Right atrium auricular region (tissue), 2 donors: ENCODE measurements at places on chromosomes 16 and 17. TPM values are rescaled to one million over a fixed set of nuclear protein-coding genes. Genes with fewer than 3 reads are reported as not detected.

DNA sequence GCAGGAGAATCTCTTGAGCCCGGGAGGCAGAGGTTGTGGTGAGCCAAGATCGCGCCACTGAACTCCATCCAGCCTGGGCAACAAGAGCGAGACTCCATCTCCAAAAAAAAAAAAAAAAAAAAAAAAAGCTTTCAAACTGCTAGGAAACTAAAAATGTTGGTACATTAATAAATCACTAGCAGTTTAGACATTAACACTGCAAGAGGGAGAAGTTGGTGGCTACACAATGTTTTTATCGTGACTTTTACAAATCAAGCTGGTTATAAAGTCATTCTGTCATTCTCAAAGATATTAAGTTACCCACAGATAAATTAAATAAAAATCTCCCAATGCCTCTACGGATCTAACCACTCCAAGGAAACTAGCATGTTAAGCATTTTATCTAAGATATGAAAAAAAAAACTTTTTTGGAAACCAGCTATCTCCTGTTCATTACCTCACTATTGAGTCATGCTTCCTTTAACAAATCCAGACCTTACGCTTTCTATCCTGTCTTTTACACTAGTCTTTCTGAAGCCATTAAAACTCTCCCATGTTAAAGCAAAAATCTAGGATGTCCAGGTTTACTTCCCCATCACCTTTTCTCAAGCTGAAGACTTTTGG is 85.9 kb upstream of the SMURF2 start:
- DNase-seq, result no peak

GRCh38 chr16:26840691-26841090 is 226.0 kb upstream of the C16orf82 start:
- DNase-seq, result peak; percentile 28

DNA sequence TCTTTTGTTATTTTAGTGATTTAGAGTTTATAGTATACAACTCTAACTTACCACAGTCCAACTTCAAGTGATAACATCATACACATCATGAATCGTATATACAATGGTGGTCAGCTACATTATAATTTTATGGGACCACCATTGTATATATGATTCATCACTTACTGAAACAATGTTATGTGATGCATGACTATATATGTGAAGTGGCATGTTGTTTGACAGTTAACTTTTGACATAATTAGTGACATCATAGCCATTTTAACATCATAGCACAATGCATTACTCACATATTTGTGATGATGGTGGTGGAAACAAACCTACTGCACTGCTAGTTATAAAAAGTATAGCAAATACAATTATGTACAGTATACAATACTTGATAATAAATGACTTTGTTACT is 21.9 kb downstream of the DYNLL2 start:
- DNase-seq, result no peak

- no peak for DNase-seq
Measured at GRCh38 chr17:27882162-27882840, 10.9 kb downstream of the LYRM9 start.

DNA sequence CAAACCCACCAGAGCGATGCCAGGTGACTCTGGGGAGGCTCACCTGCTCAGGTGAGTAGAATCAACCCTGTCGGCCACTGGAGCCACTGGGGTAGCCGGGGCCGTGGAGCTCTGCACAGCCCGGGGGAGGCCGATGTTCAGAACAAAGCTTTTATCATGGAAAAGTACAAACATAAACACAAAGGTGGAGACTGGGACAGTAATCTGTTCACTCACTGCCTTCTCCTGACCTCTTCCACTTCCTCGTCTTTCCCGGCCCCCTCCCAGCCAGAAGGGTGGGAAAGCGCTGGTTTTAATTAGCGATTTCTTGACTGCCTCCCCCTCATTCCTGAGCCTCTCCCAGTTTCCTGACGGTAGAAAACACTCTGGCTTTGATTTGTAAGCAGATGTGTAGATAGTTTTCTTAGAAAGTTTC is 9.8 kb upstream of the TEX19 start:
- DNase-seq, result no peak

- no peak for DNase-seq
Measured at GRCh38 chr17:29573558-29573869, 5.0 kb downstream of the TP53I13 start.

- DNase-seq, result no peak
Measured at GRCh38 chr17:67053438-67054000, 9.2 kb downstream of the CACNG1 start.

DNA sequence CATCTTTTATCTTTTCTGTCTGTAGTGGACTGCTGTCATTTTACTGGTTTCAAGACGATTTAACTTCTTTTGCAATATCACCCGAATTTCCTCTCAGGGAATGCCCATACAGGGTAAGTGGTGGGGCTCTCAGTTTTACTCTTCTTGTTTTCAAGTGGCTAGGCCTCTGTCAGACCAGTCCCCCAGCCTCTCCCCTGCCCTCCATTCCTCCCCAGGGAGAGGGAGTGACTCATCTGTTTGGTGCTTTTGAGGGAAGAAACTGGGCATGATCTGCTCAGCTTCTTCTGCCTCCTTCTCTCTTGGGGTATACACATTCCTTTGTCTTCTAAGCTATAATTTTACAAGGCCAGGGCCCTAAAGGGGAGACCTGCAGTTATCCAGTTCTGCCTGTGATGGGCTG is 332.0 kb downstream of the CBLN1 start:
- DNase-seq, result no peak

- DNase-seq, result no peak
Measured at GRCh38 chr16:89491238-89491869, 993 bp upstream of the ANKRD11 start.

GRCh38 chr16:46962629-46963028 is 10.8 kb downstream of the DNAJA2 start:
- DNase-seq, result no peak

GRCh38 chr17:50634915-50635731 is 442 bp downstream of the ABCC3 start:
- no peak for DNase-seq

GRCh38 chr17:77076124-77076830 is 64.5 kb upstream of the SEC14L1 start:
- DNase-seq, result no peak

DNA sequence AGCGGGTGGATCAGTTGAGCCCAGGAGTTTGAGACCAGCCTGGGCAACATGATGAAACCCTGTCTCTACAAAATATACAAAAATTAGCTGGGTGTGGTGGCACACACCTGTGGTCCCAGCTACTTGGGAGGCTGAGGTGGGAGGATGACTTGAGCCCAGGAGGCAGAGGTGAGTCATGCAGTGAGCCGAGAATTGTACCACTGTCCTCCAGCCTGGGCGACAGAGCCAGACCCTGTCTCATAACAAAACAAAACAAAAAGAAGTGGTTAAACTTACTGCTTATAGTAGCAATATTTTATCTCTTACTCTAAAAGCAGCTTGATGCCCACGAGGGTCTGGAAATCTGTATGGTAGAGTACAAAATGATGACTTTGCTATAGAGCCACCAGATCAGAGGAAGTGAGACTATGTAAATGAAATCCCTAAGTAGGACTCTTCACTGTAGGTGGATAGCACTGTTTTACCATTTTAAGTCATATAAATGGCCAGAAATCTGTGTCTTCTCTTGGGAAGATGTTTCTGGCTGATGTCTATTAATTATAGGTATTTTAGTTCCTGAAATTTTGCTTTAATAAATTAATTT is 60.4 kb upstream of the MRC2 start:
- no peak for DNase-seq

DNA sequence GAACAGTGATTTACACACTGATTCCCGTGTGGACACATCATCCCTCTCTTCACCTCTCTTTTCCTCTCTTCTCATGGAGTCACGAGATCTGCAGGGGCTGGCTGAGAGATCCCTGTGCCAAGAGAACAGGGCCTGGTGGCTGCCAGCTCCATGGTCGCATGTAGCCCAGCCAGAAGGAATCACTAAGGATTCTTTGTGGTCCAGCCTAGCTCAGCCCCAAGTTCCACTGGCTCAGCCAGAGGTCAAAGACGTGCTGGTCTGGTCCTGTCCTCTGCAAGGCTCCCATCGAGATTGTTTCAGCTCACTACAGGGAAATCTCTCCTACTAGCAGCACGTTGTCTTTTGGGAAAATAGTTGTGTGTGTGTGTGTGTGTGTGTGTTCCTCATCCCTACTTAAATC is 66.4 kb downstream of the NDEL1 start:
- no peak for DNase-seq

- DNase-seq, result no peak
Measured at GRCh38 chr17:32283745-32284201, 18.1 kb downstream of the RHBDL3 start.

DNA sequence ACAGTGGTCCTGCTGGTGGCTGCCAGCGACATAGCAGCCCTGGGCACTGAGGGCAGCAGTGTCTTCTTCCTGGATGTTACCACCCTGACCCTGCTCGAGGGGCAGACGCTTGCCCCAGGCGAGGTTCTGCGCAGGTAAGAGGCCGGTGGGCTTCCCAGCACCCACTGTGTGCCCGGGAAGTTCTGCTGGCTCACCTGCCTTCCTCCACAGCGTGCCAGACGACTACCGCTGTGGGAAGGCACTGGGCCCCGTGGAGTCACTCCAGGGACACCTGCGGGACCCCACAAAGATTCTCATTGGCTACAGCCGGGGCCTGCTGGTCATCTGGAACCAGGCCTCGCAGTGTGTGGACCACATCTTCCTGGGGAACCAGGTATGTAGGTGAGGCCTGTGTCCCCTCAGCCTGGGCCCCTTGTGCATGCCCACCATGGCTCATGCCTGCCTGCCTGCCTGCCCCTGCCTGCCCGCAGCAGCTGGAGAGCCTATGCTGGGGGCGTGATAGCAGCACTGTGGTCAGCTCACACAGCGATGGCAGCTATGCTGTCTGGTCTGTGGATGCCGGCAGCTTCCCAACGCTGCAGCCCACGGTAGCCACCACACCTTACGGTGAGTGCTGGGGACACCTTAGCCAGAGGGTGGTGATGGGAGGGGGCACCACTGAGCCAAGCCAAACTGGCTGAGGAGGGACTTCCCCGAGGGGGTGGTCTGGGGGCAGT is 8.5 kb downstream of the LLGL1 start:
- no peak for DNase-seq

DNA sequence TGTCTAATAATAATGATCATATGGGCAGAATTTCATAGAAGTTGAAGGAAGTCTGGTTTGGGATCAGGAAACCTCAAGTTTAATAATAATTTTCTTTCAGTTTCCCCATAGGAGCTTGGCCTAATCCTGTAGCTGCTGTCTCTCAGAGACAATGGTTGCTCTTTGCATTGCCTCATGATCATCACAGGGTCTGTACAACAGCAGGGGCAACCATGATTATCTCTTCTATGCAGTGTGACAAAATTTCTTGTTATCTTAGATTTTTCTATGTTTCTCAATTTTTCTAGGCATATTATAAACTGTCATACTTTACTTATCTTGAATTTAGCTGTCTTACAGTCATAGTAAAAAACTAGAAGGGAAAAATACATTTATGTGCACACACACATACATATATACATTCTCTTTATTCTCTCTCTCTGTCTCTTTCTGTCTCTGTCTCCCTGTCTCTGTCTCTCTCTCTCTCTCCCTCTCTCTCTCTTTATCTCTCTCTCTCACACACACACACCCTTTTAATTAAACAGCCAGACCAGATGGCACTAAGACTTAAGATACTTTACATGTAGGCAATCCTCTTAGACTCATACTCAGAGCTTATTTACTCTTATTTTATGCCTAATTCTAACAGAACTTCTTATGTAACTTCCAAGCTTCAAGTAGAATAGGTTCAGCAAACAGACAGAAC is 30.5 kb downstream of the SMIM36 start:
- no peak for DNase-seq

DNA sequence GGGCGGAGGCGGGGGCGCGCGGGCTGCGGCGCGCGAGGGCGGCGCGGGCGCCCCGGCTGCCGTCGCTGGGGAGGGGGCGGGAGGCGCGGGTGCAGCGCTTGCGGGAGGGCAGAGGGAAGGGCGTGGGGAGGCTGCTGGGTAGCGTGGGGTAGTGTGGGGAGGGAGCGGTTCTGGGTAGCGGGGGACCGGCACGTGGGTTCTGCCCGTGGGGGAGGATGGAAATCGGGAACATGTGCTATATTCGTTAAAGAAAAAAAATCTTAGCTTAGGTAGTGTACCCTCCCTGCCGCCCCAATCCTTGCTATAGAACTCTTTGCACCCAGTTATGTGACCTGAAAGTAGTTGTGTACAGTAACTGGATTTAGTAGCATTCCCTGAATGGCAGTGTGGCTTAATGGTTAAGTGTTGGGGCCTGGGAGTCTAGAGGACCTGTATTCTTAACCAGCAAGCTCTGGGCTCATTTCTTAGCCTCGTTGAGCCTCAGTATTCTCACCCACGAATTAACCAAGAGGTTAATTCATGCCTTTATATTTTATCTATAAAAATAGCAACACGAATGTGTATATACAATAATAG is 646 bp downstream of the RABEP1 start:
- no peak for DNase-seq

- no peak for DNase-seq
Measured at GRCh38 chr17:75514299-75514918, 928 bp downstream of the CASKIN2 start.

DNA sequence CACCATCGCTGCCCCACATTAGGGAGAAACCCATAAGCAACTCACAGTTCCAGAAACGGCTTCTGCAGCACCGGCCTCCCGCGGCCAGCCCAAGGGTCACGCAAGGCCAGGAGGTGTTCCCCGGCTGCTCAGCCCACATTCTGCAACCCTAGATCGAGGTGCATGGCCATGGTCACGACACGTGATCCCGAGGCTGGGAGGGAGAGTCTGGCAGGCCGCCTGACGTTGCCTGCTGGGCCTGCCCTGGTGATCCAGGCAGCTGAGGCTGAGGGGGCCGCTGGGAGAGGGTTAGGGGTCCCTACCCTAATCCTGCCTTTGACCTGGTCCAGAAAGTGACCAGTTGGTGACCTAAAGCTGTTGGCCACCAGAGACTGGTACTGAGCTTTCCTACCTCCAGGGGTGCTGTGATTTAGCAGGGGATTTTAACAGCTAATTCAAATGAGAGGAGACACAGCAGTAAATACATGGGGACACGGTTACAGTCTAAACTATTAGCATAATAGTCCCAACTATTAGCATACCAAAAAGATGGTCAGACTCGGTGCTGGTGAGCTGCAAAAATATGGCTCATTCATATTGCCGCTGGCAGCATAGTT is 97.4 kb upstream of the CIBAR2 start:
- DNase-seq, result no peak

OR1F1 gene
- not detected for total RNA-seq

CDH11 gene
- 59.1 TPM for total RNA-seq

KRT36 gene
- total RNA-seq, result not detected

SPATA32 gene
- not detected for total RNA-seq

JPH3 gene
- 0.11 TPM for total RNA-seq

UTS2R gene
- 0.44 TPM for total RNA-seq

STH gene
- total RNA-seq, result not detected

PFAS gene
- total RNA-seq, result 4.4 TPM

CLEC3A gene
- not detected for total RNA-seq

CES3 gene
- total RNA-seq, result 0.89 TPM

CCL2 gene
- 46.3 TPM for total RNA-seq

ARL5C gene
- total RNA-seq, result not detected

CLEC18A gene
- not detected for total RNA-seq

CCL11 gene
- 1.6 TPM for total RNA-seq

AFMID gene
- total RNA-seq, result 35.3 TPM
